ENCODE measurements at places on chromosomes 13 and 19. TPM values are rescaled to one million over a fixed set of nuclear protein-coding genes. Genes with fewer than 3 reads are reported as not detected.

The KASH5 gene
- total RNA-seq, result not detected

The S1PR5 gene
- total RNA-seq, result 0.14 TPM

- H3K4me1 ChIP-seq, result no peaks in the 10 kb centered on the region
- no peak overlapping the region for H3K4me3 ChIP-seq
- no peak for DNase-seq
Measured at GRCh38 chr19:36748431-36749275, 24.0 kb downstream of the ZNF850 start.

GRCh38 chr19:21022996-21023395, 2.5 kb downstream of the ZNF430 start:
- peak; percentile 42 for DNase-seq
- H3K27ac ChIP-seq, result peak overlapping the region; percentile 56
- no peaks in the 10 kb centered on the region for H3K27me3 ChIP-seq
- H3K4me3 ChIP-seq, result peak overlapping the region; percentile 98
- H3K4me1 ChIP-seq, result peaks cover 54% of the 10 kb centered on the region

DNA sequence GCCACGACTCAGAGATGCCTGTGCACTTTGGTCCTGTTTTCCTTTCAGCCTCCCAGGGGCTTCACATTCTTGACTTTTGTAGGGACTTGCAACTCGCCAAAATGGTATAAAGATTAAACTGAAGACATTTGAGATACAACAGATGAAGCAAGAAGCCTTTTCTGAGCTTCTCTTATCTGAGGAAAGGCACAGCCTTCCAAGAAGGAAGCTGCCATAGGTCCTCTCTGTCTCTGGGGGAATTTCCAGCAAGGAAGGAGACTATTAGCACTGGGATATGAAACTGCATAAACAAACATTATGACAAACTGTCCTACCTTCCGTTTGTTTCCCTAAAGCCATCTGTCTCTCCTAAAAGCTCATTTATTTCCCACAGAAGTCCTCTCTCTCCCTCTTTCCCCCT, 39.3 kb downstream of the TGDS start:
- H3K4me1 ChIP-seq, result peaks cover 14% of the 10 kb centered on the region
- no peaks in the 10 kb centered on the region for H3K27me3 ChIP-seq
- no peak for DNase-seq
- H3K27ac ChIP-seq, result no peak overlapping the region

DNA sequence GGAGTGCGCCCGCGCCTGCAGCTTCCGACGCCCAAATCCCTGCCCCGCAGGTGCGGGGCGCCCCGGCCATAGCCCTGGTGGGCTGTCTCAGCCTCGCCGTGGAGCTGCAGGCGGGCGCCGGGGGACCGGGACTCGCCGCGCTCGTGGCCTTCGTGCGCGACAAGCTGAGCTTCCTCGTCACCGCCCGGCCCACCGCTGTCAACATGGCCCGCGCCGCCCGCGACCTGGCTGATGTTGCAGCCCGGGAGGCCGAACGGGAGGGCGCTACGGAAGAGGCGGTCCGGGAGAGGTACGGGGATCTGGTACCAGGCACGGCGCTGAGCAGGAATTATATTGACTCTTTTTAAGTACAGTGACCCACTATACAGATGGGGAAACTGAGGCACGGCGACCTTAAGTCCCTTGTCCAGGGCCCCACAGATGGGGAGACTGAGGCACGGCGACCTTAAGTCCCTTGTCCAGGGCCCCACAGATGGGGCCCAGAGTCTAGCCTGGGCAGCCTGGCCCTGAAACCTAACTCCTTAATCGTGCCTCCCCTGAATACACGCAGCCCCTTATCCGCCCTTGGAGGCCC, 586 bp downstream of the MRI1 start:
- H3K27ac ChIP-seq, result peak overlapping the region; percentile 69
- H3K36me3 ChIP-seq, result peaks cover 20% of the 10 kb centered on the region
- no peaks in the 10 kb centered on the region for H3K27me3 ChIP-seq

All from activated CD8-positive, alpha-beta memory T cell treated with anti-CD3 and anti-CD28 coated beads, Interleukin-2, amount 10 ng/mL, durations not matched to agents 7 days and 5 days (primary cell).